Posterior cingulate gyrus (tissue), 11 donors: ENCODE measurements at places on chromosomes 6 and 20.

DNA sequence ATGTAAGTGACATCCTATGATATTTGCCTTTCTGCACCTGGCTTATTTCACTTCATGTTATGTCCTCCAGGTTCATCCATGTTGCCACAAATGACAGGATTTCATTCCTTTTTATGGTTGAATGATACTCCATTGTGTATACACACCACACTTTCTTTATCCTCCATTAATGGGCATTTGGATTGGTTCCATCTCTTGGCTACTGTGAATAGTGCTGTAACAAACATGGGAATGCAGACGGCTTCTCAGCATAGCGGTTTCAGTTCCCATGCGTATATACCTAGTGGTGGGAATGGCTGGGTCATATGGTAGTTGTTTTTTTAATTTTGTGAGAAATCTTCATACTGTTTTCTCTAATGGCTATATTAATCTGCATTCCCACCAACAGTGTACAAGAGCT, 14.8 kb downstream of the MTHFD1L start:
- no peak for DNase-seq

- DNase-seq, result peak; percentile 53
Observed at GRCh38 chr6:98946879-98947410, 801 bp downstream of the FBXL4 start.

- no peak for DNase-seq
Observed at GRCh38 chr6:85128781-85129180, 321.1 kb upstream of the NT5E start.

DNA sequence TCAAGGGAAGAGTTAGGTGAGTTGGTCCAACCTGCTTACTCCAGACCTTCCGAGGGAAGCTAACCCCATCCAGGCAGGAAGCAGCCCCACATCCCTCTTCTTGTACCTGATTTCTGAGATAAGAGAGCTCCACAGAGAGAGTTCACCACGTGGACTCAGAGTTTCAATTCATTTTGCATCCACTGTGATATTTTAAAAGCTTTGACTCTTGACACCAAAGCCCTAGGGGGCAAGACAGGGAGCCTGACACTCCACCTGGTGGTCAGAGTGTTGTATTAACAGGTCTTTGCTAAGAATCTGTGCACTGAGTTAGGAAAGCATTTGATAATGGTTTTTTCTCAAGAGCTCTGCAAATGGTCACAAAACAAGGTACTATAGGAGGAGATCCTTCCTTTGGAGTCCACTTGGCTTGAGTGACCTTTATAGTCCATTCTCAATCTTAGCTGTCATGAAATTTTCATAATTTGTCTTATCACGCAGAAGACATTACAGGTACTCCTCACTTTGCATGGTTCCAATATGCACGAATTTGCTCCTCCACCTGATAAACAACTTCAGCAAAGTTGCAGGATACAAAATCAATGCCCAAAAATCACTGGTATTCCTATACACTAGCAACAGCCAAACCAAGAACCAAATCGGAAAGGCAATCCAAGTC, 56.2 kb upstream of the RIPOR2 start:
- DNase-seq, result no peak

GRCh38 chr6:32424589-32425300, 14.9 kb upstream of the HLA-DRA start:
- no peak for DNase-seq

DNA sequence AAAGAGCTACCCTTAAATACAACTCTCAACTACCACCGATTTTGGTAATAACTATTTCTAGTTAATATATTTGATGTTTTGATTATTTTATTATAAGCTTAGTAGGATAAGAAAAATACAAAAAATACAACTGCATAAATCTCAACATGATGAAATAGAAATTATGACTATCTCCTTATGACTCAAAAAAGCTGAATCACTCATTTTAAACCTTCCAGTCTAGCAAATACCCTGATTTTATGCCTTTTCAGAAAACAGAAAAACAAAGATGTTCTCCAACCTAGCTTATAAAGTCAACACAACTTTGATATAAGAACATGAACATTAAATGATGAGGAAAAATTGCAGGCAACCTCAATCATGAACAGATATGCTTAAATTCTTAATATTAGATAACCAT, 40.2 kb upstream of the DSE start:
- DNase-seq, result no peak

DNA sequence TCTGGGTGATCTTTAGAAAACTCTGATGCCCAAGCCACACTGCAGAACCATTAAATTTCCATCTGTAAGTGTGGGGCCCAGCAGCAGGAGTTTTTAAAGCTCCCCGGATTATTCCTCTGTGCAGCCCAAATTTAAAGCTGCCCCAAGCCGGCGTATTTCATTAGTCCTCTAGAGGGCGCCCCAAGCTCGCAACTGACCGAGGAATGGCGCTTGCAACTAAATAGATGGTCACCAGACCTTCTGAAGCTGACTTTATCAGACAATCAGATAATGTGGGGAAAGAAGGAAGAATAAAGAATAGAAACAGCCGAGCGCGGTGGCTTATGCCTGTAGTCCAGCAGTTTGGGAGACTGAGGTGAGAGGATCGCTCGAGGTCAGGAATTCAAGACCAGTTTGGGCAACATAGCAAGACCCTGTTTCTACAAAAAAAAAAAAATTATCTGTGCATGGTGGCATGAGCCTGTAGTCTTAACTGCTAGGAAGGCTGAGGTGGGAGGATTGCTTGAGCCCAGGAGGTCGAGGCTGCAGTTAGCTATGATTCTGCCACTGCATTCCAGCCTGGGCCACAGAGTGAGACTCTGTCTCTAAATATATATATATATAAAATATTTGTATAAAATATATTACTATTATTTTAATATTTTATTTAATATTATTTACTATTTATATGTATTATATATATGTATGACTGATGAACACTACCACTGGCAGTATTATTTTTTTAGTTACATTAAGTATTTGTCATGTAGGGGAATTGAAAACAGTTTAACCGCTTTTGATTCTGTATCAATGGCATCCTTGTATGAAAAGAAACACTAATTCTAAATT, 56.0 kb downstream of the OTOR start:
- DNase-seq, result peak; percentile 70

GRCh38 chr6:53344969-53345368, 3.8 kb downstream of the ELOVL5 start:
- no peak for DNase-seq

DNA sequence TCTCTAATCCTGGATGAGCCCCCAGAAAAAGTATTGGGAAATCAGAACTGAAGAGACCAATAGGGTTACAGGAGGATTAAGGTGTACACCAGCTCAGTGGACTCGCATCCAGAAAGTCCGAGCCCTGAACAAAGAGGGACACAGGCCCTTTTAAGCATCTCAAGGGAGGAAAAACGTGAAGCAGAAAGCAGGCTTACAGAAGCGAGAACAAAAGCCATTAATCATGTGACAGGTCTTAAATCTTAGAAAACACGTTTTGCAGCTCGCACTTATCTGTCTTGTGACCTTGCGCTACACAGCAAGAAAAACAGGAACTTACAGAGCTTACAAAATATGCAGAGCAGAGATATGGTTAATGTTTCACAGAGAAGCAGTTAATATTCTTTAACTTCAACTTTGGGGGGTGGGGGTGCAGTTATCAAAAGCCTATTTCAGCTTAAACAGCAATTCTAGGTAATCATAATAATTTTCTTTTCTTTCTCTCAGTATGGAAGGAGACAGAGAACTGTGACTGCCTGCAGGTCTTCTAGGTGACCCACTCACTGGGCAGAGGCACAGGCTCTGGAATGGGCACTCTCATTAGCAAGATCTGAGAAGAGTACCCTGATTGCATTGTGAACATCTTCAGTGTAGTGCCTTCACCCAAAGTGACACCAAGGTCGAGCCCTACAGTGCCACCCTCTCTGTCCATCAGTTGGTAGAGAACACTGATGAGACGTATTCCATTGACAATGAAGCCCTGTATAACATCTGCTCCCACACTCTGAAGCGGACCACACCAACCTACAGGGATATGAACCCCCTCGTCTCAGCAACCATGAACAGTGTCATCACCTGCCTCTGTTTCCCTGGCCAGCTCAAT, 65.0 kb upstream of the MOCS1 start:
- DNase-seq, result no peak

DNA sequence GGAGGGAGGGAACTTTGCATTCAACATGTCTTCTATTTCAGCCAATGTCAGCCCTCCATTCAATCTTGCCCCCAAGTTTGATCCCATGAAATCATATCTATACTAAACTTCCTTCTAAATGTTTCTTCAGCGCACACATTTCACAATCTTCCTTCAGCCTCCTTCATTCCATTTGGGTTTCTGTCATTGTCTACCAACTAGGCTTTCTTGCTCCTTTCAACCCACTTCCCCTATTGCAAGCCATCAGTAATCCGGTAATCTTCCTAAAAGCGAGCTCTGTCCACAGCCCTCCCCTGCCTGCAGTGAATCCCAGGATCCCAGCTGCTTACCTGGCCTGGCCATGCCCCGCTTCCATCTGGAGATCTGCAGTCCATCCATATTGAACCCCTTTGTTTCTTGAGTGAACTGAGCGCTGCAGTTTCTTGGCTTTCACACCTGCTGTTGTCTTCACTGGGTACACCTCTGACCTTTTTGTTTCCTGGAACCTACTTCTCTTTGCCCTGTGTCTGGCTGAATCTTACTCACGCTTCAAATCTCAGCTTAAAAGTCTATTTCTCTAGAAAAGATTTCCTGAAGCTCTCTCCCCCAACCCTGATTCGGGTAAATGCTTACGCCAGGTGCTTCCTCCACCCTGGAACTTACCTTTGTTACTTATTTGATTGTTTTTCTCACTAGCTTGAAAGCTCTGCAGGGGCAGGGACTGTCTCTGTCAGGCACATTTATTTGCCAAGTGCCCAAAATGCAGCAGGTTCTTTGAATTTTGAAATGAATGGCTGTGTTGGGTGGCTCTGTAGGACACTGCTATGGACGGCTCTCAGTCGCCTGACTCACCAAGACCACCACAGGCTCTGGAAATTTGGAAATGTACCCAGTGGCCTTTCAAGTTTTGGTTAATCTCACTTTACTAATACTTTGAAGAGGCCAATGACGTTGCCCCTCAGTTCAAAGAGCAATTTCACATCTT, 50.3 kb downstream of the ADTRP start:
- DNase-seq, result no peak

DNA sequence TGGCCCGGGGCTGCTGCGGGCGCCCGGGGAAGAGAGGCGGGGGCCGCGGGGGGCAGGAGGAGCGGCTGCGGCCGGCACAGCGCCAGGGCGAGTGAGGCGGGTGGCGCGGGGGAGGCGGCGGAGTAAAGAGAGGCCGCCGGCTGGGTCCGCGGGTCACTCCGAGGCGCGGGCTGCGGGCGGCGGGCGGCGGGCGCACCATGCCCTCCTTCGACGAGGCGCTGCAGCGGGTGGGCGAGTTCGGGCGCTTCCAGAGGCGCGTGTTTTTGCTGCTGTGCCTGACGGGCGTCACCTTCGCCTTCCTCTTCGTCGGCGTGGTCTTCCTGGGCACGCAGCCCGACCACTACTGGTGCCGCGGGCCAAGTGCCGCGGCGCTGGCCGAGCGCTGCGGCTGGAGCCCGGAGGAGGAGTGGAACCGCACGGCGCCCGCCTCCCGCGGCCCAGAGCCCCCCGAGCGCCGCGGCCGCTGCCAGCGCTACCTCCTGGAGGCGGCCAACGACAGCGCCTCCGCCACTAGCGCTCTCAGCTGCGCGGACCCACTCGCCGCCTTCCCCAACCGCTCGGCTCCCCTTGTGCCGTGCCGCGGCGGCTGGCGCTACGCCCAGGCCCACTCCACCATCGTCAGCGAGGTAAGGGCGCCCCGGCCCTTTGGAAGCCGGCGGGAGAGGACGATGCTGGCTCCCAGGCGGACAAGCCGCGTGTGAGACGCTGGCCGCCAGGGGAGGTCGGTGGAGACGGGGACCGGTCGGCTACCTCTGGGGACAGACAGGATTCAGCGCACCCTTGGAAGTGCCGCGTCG, at the start of gene SLC22A3:
Gene SLC22A3 (plus strand): TSS at position 156 of the 797 bp plus-strand sequence. CDS start 42 bp downstream, at position 198.
- DNase-seq, result no peak

DNA sequence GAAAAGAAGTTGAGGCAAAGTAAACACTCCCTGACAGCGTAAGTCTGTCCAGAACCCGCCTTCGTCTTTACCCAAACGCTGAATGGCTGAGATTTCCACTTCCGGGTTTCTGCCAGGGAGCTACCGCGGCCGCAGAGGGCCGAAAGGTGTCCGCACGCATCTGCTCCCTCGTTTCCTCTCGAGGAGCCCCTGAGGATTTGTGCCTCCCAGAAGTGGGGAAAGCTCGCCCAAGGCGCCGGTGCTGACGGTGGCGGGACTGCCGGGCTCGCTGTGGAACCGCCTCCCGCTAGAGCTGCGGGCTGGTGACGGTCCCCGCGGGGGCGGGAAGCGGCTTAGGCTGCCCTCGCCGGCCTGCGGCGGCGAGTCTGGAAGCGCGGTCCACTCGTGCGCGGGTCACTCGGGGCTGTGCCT, 1760.2 kb upstream of the DEFB115 start:
- DNase-seq, result no peak

DNA sequence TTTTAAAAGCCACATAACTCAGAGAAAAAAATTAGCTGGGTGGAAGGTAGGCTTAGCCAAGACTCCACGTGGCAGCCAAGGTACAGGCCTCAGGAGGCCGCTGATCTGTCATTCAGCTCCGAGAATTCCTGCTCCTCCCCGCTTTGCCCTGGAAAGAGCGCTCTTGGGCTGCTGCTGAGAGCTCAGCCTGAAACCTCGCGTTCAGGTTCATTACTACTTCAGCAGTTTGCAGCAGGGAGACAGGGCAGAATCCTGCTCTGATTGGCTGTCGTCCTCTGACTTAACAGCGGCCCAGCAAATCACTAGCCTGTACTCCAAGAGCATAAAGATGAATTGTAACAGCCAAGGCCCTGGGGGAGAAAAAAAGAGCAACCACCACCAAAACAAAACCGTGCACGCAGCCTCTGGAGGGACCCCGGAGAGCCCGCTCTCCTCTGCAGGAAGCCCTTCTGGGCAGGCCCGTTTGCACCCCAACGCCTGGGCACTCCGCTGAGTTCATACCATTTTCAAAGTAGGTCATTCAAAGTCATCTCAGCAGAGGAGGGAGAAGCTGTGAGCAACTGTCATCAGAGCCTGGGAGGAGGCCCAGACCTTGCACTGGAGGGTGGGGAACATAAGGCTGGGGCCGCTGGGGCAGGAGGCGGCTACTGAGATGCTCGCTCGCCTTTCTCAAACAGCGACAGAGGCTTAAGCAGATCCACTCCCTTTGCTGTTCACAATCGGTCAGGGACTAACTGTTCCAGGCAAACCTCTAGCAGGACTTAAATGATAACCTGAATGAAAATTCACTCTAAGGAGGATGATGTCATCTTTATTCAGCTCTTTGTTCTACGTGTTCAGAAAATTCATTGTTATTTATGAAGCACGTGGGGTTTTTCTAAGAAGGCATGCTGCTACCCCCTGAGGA, 42.3 kb upstream of the ATXN1 start:
- DNase-seq, result peak; percentile 86

DNA sequence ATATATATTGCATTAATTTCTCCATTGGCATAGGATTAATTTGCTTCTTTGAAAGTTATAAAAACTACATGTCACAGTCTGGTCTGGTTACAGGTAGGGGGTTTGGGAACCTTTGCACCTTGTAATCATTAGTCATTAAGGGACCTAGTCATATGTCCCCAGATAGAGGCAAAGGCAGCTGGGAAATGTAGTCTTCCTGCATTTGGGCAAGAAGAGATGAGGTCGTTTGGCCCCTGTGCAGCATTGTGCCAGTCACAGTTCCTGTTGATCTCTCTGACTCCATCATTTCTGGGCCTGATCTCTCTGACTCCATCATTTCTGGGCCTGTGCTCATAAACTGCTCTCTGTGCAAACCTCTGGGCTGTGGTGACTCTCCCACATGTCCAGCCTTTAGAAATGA, 73.2 kb downstream of the BCKDHB start:
- DNase-seq, result no peak
